Left ventricle myocardium inferior (tissue), 1 donor: ENCODE measurements at places on chromosomes 5 and 9. TPM values are rescaled to one million over a fixed set of nuclear protein-coding genes. Genes with fewer than 3 reads are reported as not detected.

GRCh38 chr9:38232895-38233294 is 159.6 kb upstream of the ALDH1B1 start:
- H3K4me1 ChIP-seq = no peaks in the 10 kb centered on the region
- DNase-seq = no peak
- peaks cover 51% of the 10 kb centered on the region for H3K27me3 ChIP-seq
- no peak overlapping the region for H3K27ac ChIP-seq

DNA sequence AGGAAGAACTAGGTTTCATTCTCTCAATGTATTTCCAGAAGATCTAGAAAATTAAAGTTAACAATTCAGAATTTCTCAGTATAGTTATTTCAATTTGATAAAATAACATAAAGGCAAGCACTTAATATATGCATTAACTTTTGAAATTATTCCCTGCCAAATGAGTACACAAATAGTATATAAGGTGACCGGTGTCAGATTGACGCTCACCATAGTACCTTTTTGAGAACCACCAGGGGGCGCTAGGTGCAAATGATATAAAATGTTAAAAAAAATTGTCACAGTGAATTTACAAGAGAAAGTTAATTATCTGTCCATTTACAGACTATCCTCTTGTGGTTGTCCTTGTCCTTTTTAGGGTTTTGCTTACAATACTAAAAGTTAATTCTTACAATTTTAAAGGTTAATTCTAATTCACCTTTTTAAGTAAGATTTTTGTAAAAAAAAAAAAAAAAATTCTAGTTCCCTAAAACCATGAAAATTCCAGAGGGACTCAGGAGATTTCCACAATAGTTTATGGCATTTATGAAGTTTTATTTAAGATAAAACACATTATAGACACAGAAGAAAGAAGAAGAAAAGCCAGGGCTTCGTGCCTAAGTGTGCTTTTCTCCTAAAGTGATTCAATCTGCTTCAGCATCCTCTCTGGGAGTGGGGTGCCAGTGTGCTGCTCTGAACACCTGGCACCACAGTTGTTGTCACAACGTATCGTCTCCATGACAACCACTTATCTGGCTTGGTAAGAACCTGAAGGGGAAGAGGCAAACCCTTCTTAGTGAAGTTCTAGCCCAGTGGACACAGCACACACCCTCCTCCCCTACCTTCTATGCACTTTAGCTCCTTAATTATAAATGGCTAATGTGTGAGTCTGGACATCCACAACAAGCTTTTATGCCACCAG is 1.7 kb downstream of the ADAMTS16 start:
- H3K4me3 ChIP-seq = peak overlapping the region; percentile 56
- no peaks in the 10 kb centered on the region for H3K36me3 ChIP-seq
- peaks cover 23% of the 10 kb centered on the region for H3K4me1 ChIP-seq

GRCh38 chr5:158868546-158868945 is 231.2 kb downstream of the EBF1 start:
- no peak overlapping the region for H3K27ac ChIP-seq
- H3K27me3 ChIP-seq = no peaks in the 10 kb centered on the region
- no peak overlapping the region for H3K4me3 ChIP-seq
- H3K36me3 ChIP-seq = no peaks in the 10 kb centered on the region

The KCNN2 gene
- 7.2 TPM for total RNA-seq

DNA sequence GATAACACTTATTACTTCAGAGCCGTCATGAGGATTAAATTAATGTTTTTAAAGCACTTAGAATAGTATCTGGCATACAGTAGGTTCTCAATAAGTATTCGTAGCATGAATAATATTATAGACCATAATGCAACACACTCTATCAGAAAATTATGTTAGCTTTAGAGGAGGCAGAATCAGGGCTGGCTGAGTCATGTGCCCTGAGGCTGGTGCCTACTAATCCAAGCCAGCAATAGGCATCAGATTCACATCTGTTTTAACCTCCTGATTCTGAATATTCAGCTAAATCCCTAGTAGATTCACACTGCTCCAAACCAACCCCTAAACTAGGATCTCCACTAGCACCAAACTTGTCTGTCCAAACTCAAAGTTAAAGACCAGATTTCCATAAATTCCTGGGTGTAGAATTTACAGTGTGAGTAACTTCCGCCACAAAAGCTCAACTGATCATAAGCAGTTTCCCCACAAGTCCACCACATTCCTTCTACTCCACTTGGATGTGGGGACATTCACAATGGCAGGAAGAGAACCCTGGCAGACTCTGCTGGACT is 170.0 kb upstream of the DAPK1 start:
- H3K4me3 ChIP-seq = no peak overlapping the region
- no peak for DNase-seq
- no peaks in the 10 kb centered on the region for H3K36me3 ChIP-seq
- peaks cover 5% of the 10 kb centered on the region for H3K4me1 ChIP-seq
- H3K27ac ChIP-seq = no peak overlapping the region

GRCh38 chr5:13735691-13736090 is 208.8 kb downstream of the DNAH5 start:
- no peak for DNase-seq
- no peaks in the 10 kb centered on the region for H3K36me3 ChIP-seq
- H3K4me1 ChIP-seq = no peaks in the 10 kb centered on the region
- H3K4me3 ChIP-seq = no peak overlapping the region
- H3K27me3 ChIP-seq = no peaks in the 10 kb centered on the region

GRCh38 chr5:62083661-62084060 is 222.3 kb upstream of the KIF2A start:
- H3K4me1 ChIP-seq = no peaks in the 10 kb centered on the region
- H3K27ac ChIP-seq = no peak overlapping the region
- no peaks in the 10 kb centered on the region for H3K27me3 ChIP-seq
- no peak for DNase-seq
- no peak overlapping the region for H3K4me3 ChIP-seq
- H3K36me3 ChIP-seq = no peaks in the 10 kb centered on the region

GRCh38 chr5:52693280-52693679 is 94.4 kb upstream of the ITGA1 start:
- no peaks in the 10 kb centered on the region for H3K27me3 ChIP-seq
- DNase-seq = peak; percentile 23
- peaks cover 53% of the 10 kb centered on the region for H3K4me1 ChIP-seq
- H3K36me3 ChIP-seq = no peaks in the 10 kb centered on the region

The CANX gene
- total RNA-seq = 414 TPM

DNA sequence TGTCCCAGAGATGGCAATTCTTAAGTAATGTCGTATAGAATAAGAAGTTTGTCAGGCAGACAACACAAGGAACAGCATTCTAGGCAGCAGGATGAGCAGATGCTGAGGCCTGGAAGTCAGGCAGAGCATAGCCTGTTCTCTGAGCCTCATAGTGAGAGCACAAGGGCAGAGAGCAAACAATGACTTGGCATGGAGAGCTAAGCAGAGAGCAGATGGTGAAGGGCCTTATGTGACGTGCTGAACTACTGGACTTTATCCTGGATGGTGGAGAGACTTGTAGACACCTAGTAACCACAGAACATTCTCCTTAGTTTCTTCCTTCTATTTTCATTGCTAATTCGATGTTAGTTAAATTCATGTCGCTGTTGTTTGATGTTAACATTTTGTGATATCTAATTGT is 60.1 kb downstream of the KCTD16 start:
- no peak overlapping the region for H3K4me3 ChIP-seq
- H3K27ac ChIP-seq = no peak overlapping the region
- DNase-seq = no peak
- no peaks in the 10 kb centered on the region for H3K36me3 ChIP-seq
- H3K4me1 ChIP-seq = no peaks in the 10 kb centered on the region
